NCI-H226 (cell line): ENCODE measurements at places on chromosomes 16 and 17.
A peak's percentile ranks its signal among the peaks of the same experiment; 100 is the strongest.

DNA sequence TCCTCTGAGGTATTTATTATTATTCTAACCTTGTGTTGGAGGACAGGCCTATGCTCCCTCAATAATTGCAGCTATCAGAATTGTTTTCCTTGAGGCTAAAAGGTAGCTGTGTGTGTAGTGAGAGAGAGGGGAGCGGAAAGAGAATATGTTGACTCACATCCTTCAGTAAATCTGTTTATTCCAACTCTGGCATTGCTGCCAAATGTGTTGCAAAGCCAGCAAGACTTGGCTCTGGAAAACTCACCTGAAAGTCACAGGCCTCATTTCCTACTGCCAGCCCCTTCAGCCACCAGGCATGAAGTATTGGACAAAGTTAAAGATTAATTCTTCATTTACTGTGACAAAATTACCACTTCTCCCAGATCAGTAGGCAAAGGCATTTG lies 9.6 kb downstream of the CA10 start:
- DNase-seq, result no peak

DNA sequence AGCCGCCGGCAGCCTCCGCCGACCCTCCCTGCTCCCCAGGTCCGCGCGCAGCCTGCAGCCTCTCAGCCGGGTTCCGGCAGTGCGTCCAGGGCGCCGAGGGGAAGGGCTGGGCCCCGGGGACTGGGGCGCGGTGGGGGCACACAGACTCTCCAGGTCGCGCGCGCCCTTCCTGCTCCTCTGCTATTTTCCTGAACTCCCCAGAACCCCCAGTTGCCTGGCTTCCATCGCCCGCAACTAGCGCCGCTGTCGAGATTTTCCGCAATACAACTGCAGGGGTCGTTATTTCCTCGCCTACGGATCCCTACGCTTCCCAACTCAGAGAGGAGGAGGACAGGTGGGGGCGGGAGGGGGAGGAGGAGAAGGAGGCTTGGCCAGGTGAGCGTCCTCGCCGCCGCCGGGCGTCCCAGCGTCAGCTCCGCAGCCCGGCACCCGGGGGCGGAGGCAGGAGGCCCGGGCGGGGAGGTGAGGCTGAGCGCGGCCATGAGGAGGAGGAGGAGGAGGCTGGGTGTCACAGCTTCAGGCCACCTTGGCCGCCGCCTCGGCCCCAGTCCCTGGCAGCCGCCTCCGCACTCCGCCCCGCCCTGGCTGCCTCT lies at the start of gene CA10:
CA10 (minus strand) TSS at position 265 of the 593 bp plus-strand sequence.
- no peak for DNase-seq

GRCh38 chr16:81259916-81260315 lies 21.4 kb downstream of the BCO1 start:
- DNase-seq, result no peak

DNA sequence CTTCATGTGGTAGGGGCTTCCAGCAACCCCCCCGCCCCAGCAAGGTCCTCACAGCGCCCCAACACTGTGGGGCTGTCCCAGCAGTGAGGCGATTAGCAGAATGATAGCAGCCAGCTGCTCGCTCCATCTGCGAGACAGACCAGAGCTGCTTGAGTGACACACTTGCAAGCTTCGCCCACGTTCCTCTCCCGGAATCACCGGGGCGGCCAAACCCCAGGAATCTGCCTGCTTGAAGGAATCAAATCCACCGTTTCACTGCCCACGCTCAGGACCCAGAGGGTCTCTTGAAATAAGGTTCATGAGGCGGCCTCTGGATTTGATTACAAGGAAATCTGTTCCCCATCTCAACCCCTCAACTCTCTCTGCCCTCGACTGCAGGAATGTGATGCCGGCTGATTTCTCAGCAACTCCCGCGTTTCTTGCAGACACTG lies 356.0 kb downstream of the C16orf95 start:
- no peak for DNase-seq

GRCh38 chr16:25692742-25693508 lies 1.2 kb downstream of the HS3ST4 start:
- DNase-seq, result no peak

DNA sequence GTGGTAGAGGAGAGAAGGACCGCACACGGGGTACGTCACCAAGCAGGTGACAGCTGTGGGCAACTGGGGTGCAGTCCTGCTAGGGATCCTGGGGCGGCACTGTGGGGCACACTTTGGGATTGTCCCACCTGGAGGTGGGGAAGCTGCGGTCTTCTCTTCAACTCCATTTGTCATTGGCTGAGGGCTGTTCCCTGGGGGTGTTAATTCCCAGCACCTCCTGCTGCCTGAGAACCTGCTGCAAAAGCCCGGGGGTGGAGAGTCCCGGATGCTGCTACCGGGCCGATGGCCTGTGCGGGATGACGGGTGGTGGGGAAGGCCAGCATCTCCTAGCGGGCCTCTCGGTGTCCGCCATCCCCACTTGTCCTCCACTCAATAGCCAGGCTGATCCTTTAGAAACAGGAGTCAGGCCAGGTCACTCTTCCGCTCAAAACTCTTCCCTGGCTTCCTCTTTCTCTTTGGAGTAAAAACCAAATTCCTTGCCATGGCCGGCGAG lies 100.2 kb downstream of the CYLD start:
- DNase-seq, result no peak

DNA sequence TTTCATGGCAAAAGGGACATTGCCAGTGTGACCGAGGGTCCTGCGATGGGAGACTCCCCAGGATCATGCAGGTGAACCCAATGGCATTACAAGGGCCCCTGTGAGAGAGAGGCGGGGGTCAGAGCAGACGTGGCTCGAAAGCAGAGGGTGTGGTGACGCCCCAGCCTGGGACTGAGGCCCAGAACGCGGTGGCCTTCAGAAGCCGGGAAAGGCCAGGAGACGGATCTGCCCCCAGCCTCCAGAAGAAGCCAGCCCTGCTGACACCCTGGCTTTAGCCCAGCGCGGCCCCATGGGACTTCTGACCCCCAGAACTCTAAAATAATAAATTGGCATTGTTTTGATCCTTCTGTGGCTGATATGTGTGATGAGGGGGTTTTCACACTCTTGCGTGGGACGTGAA lies 17.4 kb upstream of the ENPP7 start:
- no peak for DNase-seq

- DNase-seq, result peak; percentile 30
Measured at GRCh38 chr16:14358697-14359305, 271.3 kb downstream of the PARN start.

GRCh38 chr16:66487580-66488275 lies 60.6 kb downstream of the BEAN1 start:
- DNase-seq, result no peak

GRCh38 chr16:49857423-49858181 lies 1.7 kb upstream of the ZNF423 start:
- peak; percentile 34 for DNase-seq

- no peak for DNase-seq
Measured at GRCh38 chr17:31494259-31495021, 103.0 kb downstream of the RAB11FIP4 start.

GRCh38 chr16:58332997-58333700 lies 38.3 kb upstream of the PRSS54 start:
- no peak for DNase-seq

DNA sequence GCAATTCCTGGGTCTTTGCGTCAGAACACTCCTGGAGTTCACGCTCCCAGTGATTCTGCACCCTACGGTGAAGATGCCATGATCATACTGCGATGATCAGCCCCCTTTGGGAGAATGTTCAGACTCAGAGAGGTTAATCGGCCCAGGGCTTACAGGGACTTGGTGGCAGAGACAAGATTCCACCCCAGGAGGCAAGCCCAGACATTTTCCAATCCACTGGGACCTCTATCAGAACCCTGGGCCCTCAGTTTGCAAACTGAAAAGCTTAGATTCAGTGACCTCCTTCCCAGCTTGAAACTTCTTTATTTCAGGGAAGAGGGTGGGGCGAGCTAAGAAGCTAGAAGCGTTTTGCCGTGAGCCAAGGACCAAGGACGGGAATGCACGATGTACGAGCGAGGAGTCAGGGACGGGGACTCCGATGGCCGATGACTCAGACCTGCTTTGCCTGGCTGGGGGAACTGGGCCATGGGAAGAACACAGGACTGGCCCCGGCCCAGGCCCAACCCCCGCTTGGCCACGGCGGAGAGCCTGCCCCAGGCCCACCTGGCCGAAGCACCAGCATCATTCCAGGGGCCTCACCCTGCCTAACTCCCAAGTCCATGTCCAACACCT lies 34.7 kb downstream of the SOCS3 start:
- DNase-seq, result no peak

GRCh38 chr16:77897831-77898605 lies 109.7 kb downstream of the VAT1L start:
- DNase-seq, result no peak

DNA sequence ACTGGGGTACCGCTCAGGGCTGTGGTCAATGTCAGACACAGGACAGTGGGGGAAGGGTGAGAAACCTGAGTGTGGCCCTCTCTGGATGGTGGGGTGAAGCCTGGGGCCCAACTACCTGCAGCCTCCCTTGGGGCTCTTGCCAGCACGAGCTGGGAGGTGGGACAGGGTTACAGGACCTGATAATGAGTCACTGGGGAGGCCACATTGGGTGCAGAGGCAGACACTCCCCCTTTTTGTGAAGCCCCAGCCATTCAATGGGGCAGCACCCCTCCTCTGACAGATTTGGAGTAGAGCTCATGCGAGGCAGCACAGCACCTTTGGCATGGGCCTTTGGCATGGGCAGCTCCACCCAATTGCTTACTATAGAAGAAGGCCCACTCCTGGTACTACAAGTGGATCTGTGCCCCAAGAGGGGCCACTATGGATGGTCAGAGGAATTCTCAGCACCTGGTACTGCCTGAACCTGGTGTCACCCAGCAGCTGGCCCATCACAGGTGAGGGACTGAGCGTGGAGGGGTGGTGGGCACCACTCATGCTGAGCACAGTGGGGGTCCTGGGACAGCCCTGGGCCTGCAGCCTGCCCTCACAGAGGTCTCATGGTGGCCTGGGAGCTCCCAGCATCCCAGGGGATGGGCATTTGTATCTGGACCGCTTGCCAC lies 45.2 kb upstream of the SMPD3 start:
- no peak for DNase-seq

DNA sequence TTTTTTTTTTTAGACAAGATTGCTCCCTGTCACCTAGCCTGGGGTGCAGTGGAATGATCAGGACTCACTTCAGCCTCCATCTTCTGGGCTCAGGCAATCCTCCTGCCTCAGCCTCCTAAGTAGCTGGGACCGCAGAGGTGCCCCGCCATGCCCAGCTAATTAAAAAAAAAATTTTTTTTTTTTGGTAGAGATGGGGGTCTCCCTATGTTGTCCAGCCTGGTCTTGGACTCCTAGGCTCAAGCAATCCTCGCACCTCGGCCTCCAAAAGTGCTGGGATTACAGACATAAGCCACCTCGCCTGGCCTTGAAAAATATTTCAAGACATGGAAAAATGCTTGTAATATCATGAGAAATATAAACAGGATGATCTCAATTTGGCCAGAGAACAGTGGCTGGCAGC lies 42.9 kb downstream of the HAPSTR1 start:
- DNase-seq, result no peak
